CD8-positive, alpha-beta memory T cell (primary cell): ENCODE measurements at places on chromosomes 7 and 10. TPM values are rescaled to one million over a fixed set of nuclear protein-coding genes. Genes with fewer than 3 reads are reported as not detected.

DNA sequence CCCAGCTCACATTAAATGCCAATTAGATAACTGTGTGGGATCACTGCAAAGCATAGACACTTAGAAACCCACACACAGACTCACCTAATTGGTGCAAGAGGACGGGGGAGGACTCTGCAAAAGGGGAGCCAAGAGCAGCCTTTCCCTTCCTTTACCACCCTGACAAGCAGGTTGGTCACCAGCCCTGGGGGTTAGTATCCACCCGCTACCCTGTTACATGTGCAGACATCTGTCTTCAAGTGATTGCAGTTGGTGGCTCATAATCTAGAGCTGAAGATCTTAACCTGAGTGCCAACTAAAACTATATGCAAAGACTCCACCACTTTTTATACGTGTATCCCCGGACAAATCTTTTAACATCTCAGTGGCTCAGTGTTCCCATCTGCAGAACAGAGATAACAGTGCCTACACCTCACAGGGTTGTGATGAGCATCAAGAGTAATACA lies 56.9 kb downstream of the SORBS1 start:
- H3K4me1 ChIP-seq = no peaks in the 10 kb centered on the region
- H3K27me3 ChIP-seq = no peaks in the 10 kb centered on the region
- H3K4me3 ChIP-seq = no peak overlapping the region
- DNase-seq = no peak
- H3K27ac ChIP-seq = no peak overlapping the region

The GLCCI1 gene
- total RNA-seq = 9.5 TPM

The FAM24B gene
- 11.7 TPM for total RNA-seq

The AKR1D1 gene
- total RNA-seq = not detected

The SLC39A12 gene
- not detected for total RNA-seq

DNA sequence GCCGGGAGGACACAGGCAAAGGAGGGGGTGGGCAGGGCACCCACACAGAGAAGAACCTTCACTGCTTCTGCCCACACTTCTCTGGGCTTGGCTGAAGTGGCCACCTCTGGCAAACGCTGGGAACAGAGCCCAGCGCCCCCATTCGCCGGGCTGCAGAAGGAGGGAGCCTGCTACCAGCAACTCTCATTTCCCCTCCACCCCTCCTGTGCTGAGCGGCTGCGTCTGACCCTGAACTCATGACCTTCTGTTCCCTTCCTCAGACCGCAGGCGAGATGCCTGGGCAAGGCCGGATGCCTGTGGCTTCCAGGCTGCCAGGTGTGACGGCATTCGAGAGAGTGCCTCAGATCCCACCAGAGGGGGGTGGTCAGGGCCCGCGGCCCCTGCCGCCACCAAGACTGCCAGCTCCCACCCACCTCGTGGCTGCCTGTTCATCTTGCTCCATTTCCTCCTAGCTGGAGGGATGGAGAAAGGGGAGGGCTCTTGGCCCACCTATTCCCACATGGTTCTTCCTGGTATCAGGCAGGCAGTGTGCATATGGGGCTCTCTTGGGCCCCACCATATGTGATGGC lies 19.8 kb downstream of the DNAJB12 start:
- H3K4me3 ChIP-seq = peak overlapping the region; percentile 55
- H3K4me1 ChIP-seq = peaks cover 71% of the 10 kb centered on the region

- no peaks in the 10 kb centered on the region for H3K27me3 ChIP-seq
- no peaks in the 10 kb centered on the region for H3K4me1 ChIP-seq
- no peak overlapping the region for H3K4me3 ChIP-seq
- no peaks in the 10 kb centered on the region for H3K36me3 ChIP-seq
- no peak overlapping the region for H3K27ac ChIP-seq
- no peak for DNase-seq
Measured at GRCh38 chr7:99752356-99752755, 17.4 kb upstream of the CYP3A7 start.

DNA sequence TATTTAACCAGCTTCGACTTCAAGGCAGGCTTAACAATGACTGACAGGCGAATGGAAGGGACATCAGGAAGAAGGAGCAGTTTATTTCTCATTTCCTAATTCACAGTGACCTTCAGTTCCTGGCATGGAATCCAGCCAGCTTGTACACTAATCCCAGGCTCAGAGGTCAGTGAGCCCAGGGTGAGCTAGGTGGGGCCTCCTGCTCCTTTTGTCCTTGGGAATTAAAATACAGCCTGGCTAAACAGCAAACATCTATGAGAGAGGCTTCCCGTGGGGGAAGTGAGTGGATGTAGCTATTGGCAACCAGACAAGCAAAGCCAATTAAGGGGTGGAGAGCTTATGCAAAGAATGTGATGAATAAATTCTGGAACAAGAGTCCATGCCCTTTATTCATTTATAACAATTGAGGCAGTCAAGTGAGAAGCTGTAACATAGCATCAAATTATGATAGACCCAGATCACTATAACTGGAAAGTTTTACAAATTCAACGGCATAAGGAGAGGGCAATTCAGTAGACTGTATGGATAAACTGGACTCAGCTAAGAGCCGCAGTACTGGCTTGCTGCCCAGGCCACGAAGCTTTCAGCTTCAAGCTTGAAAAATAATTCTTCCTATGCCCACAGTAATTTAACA lies 57.1 kb downstream of the STK17A start:
- no peaks in the 10 kb centered on the region for H3K27me3 ChIP-seq
- H3K36me3 ChIP-seq = peaks cover 41% of the 10 kb centered on the region
- peaks cover 93% of the 10 kb centered on the region for H3K4me1 ChIP-seq
- H3K4me3 ChIP-seq = no peak overlapping the region

The UPK3B gene
- 0.42 TPM for total RNA-seq

DNA sequence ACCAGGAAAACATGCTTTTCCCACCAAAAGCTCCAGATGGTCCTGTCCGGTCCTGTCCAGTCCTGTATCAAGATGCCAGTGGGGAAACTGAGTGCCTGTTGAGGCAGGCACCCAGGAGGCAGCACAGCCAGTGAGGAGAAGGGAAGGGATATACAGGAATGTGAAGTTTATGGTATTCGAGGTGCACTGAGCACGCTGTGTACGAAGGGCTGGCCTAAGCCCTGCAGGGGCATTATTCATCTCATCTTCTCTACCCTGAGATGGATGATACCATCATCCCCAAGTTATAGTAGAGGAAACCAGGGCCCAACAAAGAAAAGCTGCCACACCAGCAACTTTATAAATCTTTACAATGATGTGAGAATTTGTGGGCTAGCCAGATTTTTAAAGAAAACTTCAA lies 23.4 kb upstream of the FXYD4 start:
- no peak for DNase-seq
- peaks cover 11% of the 10 kb centered on the region for H3K4me1 ChIP-seq
- no peak overlapping the region for H3K27ac ChIP-seq

DNA sequence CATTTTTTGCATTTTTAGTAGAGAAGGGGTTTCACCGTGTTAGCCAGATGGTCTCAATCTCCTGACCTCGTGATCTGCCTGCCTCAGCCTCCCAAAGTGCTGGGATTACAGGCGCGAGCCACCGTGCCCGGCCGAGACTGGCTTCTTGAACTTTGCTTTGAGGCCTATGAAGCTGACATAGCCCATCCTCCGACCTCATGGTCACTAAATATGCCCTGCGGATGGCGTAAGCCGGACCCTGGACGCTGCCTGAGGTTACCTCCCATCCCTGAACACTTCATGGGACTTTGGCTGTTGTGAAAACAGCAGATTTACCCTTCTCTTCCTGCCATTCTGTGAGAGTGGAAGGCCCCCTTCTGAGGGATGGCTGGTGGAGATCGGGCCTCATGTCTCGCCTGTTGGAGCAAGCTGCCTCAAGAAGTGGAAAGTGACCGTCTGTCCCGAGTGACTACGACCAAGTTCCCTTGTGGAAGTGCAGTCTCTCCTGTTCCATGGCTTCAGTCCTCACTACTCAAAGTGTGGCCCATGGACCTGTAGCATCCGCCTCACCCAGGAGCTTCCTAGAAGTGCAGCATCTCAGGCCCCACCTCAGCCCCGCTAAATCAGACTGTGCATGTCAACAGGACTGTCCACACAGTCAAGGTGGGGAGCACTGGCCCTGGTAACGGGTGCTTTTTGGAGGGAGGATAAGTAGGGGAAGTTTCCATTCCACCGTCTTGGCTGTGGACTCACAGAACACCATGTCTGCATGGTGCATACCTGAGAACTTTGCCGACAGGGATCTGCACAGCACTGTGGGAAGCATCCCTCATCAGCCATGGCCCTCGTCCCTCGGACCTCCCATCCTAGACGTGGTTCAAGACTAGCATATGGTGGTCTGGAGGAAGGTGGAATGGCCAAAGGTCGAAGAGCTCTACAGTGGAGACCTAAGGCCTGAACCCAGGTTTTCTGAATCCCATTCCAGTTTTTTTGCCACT lies 210.5 kb upstream of the SHH start:
- no peaks in the 10 kb centered on the region for H3K4me1 ChIP-seq
- no peaks in the 10 kb centered on the region for H3K27me3 ChIP-seq
- no peaks in the 10 kb centered on the region for H3K36me3 ChIP-seq
- DNase-seq = no peak
- H3K4me3 ChIP-seq = no peak overlapping the region
- no peak overlapping the region for H3K27ac ChIP-seq

DNA sequence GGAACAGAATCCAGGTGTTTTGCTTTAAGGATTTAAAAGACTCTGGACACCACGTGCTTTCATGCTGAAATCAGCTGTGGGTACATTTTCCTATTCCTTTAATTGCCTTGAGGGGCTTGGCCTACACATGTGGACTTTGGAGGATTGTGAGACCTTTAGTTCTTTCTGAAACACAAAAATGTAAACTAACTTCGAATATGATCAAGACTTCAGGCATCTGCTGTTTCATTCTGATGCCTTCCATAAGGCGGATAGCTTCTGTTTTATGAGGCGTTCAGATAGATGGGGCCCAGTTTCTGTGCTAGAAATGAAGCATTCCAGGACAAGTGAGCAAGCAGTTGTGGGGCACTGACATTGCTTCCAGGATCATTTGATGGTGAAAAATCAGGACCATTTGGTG lies 1.5 kb upstream of the NOBOX start:
- H3K36me3 ChIP-seq = no peaks in the 10 kb centered on the region
- H3K4me3 ChIP-seq = no peak overlapping the region
- no peak for DNase-seq
- no peaks in the 10 kb centered on the region for H3K27me3 ChIP-seq
- no peak overlapping the region for H3K27ac ChIP-seq

DNA sequence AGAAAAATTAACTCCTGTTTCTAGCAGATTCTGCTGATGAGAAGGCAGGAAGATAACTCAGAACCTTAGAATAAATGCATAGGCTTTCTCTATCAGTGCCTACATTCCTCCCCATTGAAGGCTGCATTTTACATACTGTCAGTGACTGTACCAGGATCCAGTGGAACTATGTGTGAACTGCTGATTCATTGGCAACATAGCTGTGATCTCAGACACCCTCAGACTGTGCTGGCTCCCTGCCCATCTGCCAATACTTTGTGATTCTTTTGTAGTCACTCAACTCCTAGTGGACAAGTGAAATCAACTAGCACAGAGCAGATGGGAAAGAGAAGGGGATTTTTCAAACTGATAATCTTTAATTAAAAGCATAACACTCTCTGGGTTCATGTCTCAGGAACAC lies 375.8 kb downstream of the MDFIC start:
- H3K27ac ChIP-seq = no peak overlapping the region
- H3K36me3 ChIP-seq = no peaks in the 10 kb centered on the region
- no peaks in the 10 kb centered on the region for H3K27me3 ChIP-seq
- H3K4me1 ChIP-seq = no peaks in the 10 kb centered on the region
- no peak for DNase-seq
